ENCODE measurements at places on chromosomes 3 and 15.

DNA sequence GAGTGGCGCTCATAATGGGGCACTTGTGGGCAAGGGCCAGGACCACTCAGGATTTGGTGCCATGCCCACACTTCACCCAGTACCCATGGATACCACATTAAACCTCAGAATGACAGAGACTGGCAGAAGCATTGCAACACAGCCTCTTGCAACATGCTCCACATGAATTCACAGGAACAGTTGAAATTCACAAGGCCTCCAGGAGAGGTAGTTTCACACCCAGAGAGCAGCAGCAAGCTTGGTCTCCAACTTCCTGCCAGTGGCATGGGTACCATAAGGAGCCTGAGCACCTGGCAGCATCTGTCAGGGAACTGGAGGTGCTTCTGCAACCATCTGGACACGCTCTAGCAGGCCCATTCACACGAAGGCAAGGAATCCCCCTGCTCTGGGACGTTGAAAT, 101.0 kb downstream of the OSBPL10 start:
- no peak for DNase-seq

GRCh38 chr3:125107363-125107762, 51.6 kb upstream of the HEG1 start:
- DNase-seq, result no peak

GRCh38 chr3:35215525-35216500, 423.5 kb upstream of the ARPP21 start:
- DNase-seq, result no peak

DNA sequence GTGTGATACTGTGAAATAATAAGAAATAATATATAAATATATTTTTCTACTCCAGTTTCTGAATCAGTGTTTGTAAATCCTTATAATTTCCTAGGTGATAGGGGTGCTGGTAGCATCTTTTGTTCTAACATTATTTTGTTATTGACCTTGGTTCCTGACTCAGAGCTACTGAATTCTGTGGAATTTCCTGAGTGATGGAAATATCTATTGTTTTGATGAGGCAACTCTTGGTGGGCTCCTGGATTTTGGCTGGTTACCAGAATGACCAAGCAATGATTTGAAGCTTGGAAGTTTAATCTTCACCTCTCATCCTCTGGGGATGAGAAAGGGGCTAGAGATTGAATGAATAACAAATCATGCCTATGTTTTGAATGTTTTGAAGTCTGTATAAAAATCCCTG, 377.3 kb downstream of the LPP start:
- DNase-seq, result no peak

- DNase-seq, result no peak
These were observed 58.8 kb upstream of the ARL6 start for GRCh38 chr3:97705764-97706163.

- DNase-seq, result peak; percentile 55
These were observed 27.6 kb downstream of the RFT1 start for GRCh38 chr3:53102601-53103147.

GRCh38 chr3:19295208-19295607, 146.9 kb downstream of the KCNH8 start:
- no peak for DNase-seq
